ENCODE measurements at places on chromosomes 13 and 19.
A peak's percentile ranks its signal among the peaks of the same experiment; 100 is the strongest.

- peak; percentile 65 for DNase-seq
Observed at GRCh38 chr19:19342086-19343015, 21.7 kb downstream of the MAU2 start.

DNA sequence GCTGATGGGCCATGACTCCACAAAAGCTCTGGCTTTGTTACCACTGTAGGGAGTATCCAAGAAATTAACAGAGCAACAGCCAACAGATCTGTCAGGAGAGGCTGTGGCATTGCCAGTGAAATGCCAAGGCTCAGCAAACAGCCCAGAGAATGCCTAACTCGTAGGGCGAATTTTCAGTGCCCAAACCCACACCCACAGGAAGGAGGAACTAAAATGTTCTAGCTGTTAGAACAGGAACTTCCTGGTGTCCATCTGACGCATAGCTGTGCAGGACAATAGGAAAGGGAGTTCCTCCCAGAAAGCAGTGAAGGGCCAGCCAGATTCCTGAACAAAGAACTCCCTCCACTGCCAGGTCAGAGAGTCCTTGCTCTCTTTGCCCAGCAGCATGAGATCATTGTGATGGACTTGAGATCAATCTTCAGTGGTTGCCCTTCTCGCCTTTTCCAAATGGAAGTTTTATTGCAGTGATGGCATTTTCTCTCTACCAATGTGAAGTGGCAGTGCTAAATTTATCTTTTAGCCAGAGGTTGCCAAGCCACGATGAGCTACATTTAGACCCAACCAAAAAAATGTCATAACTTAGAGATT is 224.2 kb upstream of the STARD13 start:
- DNase-seq = no peak

DNA sequence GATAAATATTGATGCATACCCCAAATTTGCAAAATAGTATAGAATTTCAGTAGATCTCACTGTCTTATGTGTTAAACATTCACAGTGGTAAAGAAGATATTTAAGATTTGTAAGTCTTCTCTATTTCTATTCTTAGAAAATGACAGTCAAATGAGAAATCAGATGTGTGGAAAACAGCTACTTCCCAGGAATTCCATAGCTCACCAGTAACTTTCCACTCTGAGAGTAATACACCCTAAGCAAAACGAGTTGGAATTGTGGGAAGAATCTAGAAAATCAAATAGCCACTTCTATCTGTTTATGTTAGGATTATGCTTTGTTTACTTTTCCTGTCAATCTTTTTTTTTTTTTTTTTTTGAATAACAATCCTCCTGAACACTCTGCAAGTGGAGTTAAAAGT is 69.1 kb downstream of the FLT1 start:
- DNase-seq = no peak

- DNase-seq = no peak
Observed at GRCh38 chr13:97786510-97786909, 167.0 kb upstream of the IPO5 start.

DNA sequence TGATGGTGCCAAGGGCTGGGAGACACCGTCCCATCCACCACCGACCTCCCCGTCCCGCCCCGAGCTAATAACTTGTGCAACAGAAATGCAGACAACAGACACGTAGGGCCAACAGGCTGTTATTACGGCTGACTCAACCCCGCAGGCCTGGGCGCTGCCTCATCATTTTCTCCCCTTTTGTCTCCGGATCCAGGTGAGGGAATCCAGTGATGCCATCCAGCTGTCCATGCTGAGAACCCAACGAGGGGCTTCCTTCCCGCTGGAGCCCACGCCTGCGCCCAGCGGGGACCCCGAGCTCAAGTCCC is 6.4 kb upstream of the DIRAS1 start:
- DNase-seq = no peak
